ENCODE measurements at places on chromosomes 4 and X.

DNA sequence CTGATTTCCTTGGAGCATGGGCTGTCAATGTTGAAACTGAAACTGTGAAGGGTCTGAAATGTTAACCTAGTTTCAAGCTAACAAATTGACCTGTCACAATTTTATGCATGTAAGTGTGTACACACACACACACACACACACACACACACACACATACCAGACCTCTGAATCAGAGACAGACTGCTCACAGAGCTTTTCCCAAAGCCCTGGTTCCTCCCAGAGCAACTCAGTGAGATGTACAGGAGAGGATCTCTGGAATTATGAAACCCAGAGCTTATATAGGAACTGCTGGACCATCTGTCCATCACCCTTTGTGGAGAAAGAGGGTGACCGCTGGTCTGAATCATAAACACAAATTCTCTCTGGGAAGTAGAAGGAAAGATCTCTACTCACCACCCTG, 228.1 kb upstream of the PRPS2 start:
- DNase-seq = no peak

- DNase-seq = no peak
These were observed 206.5 kb upstream of the ZFP42 start for GRCh38 chr4:187789078-187789477.

DNA sequence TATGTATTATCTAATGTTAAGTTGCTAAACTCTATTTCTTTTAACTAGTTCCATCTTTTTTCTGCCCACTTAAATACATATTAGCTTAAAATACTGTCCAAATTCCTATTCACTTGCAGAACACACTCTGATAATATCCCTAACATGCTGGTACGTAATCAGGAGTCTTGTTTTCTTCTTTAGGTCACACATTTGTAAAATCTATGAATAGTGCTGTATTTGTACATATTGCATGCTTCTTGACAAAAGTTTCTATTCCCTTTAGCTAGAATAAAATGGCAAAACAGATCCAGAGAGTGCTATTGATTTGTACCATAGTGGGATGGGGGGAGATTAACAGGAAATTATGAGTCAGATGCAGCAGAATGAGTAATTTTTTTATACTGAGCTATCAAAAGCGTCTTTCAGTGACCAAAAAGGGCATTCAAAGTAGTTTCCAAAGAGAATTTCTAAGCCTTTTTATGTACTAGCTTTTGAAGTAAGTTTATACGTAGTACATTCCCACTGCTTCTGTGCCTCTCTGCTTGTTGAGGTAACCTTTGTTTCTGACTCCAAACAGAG, 126.5 kb downstream of the PTPN13 start:
- DNase-seq = no peak

GRCh38 chr4:144699565-144699964, 53.6 kb downstream of the HHIP start:
- DNase-seq = no peak

DNA sequence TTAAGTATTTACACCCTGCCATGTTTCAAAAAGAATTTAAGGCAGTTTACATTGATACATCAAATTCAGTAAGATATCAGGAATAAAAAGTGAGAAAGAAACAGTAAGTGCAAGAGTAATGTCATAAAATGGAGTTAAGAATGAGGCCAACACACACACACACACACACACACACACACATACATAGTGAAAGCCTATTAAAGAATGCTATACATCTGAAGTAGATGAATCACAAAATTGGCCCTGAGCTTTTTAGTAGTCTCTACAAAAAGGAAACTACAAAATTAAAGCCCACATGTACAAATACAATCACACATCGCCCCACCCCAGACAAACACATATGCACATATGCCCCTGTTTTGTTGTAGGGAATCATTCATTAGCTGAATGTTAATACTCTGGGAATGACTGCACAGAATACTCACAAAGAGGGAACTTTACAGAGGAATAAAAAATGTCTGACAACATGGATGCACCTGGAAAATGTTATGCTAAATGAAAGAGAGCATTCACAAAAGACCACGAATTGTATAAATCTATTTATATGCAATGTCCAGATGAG, 428.8 kb downstream of the IL15 start:
- DNase-seq = no peak

DNA sequence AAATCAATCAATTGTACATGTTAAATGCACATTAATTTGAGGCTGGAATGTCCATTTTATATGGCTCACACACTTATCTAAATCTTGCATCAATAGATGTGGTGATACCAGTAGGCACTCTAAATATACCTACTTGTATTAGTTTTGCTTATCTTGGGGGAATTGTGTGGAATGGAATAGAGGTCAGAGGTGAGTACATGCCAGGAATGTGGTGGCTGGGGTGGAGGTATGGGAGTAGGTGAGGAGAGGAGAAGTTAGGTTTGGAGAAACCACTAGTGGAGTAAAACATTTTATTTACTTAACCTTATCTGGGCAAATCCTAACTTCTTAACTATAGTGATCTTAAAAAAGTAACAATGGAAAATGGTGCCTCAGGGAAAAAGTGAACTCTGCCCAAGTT, 163.1 kb downstream of the ATG4A start:
- no peak for DNase-seq

DNA sequence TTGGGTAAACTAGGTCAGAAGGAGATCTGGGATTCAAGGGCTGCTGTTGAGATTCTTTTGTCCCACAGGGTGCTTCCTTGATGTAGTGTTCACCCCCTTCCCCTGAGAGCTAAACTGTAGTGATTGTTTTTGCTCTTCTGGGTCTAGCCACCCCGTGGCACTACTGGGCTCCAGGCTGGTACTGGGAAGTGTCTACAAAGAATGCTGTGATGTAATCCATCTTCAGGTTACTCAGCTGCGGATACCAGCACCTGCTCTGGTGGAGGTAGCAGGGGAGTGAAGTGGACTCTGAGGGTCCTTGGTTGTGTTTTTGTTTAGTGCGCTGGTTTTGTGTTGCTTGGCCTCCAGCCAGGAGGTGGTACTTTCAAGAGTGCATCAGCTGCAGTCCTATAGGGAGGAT, 365.5 kb downstream of the ZNF674 start:
- no peak for DNase-seq

DNA sequence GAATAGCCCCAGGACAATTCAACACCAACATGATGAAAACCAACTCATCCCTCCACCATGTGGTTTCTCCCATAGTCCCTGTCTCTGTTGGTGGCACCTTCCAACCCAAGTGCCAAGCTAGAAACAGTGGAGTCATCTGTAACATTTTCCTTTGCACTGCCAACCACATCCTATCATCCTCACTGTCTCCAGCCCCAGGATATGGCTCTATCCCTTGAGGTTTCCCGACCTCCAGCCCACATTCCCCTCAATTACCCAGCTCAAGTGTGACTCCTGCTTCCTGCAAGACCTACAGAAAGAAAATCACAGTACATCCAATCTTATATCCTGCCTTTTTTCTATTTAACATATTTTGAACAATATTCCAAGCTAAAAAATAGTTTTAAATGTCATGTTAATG, 24.2 kb downstream of the PNMA6F start:
- no peak for DNase-seq

GRCh38 chrX:18075603-18076002, 145.1 kb downstream of the BEND2 start:
- no peak for DNase-seq

All from stimulated activated CD8-positive, alpha-beta memory T cell treated with anti-CD3 and anti-CD28 coated beads, Interleukin-4, amount 100 ng/mL, for 4 hours (primary cell).